CD4-positive, CD25-positive, alpha-beta regulatory T cell (primary cell): ENCODE measurements at places on chromosomes 12 and 14. TPM values are rescaled to one million over a fixed set of nuclear protein-coding genes. Genes with fewer than 3 reads are reported as not detected.

GRCh38 chr12:90008277-90008676 is 299.6 kb upstream of the ATP2B1 start:
- no peak for DNase-seq
- H3K4me1 ChIP-seq: no peaks in the 10 kb centered on the region
- H3K27me3 ChIP-seq: no peaks in the 10 kb centered on the region
- no peak overlapping the region for H3K4me3 ChIP-seq
- H3K27ac ChIP-seq: no peak overlapping the region
- no peaks in the 10 kb centered on the region for H3K36me3 ChIP-seq

- no peak overlapping the region for H3K27ac ChIP-seq
- no peaks in the 10 kb centered on the region for H3K27me3 ChIP-seq
Measured at GRCh38 chr12:11573880-11574279, 75.6 kb upstream of the ETV6 start.

DNA sequence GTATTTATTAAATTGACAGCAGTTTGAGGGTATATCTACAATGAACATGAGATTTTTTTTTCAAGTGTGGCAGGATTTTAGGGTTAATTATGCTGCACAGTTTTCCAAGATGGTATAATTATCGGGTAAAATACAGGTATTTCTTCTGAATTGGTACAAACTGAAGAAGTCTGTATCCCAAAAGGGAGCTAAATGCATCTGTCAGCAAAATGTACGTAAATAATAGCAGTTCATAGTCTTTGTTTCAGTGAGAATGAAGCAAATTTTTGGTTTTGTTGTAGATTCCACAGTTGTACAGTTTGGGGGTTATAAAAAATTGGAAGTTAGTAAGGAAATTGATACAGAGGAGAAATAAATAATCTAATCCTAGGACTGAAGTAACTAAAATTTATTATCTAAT is 63.3 kb downstream of the RAD52 start:
- H3K4me3 ChIP-seq: no peak overlapping the region
- no peaks in the 10 kb centered on the region for H3K4me1 ChIP-seq
- no peak overlapping the region for H3K27ac ChIP-seq
- no peak for DNase-seq
- H3K36me3 ChIP-seq: peaks cover 95% of the 10 kb centered on the region

The AKAP3 gene
- 1.5 TPM for total RNA-seq

- no peaks in the 10 kb centered on the region for H3K27me3 ChIP-seq
- H3K27ac ChIP-seq: no peak overlapping the region
- peaks cover 2% of the 10 kb centered on the region for H3K4me1 ChIP-seq
Measured at GRCh38 chr14:49992901-49993339, 100.0 kb downstream of the ARF6 start.

- H3K27me3 ChIP-seq: no peaks in the 10 kb centered on the region
- no peak for DNase-seq
- no peak overlapping the region for H3K27ac ChIP-seq
- H3K4me3 ChIP-seq: no peak overlapping the region
- no peaks in the 10 kb centered on the region for H3K36me3 ChIP-seq
Measured at GRCh38 chr12:63961048-63961447, 116.5 kb downstream of the SRGAP1 start.

DNA sequence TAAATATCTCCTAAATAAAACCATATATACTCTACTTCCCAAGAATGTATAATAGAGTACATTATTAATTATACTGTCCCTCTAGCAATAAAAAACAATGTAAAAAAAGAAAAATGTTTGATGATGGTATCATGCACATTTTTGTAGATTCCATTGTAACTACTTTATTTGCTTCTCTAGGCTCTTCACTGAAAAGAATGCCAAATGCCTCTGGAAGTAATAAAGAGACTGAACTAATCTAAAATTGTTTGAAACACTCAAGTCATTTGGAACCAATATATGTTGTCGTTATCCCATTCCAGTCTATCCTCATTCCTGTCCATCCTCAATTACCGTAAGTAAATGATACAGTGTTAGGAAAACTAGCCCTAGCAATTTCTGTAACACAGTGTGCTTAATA is 233.6 kb downstream of the C12orf50 start:
- no peaks in the 10 kb centered on the region for H3K36me3 ChIP-seq
- H3K27ac ChIP-seq: no peak overlapping the region
- no peaks in the 10 kb centered on the region for H3K27me3 ChIP-seq
- no peak for DNase-seq
- H3K4me3 ChIP-seq: no peak overlapping the region

- no peak for DNase-seq
- no peak overlapping the region for H3K27ac ChIP-seq
- H3K4me1 ChIP-seq: peaks cover 7% of the 10 kb centered on the region
- H3K4me3 ChIP-seq: no peak overlapping the region
Measured at GRCh38 chr12:48336564-48336963, 14.2 kb downstream of the ZNF641 start.

- H3K27me3 ChIP-seq: no peaks in the 10 kb centered on the region
- no peaks in the 10 kb centered on the region for H3K4me1 ChIP-seq
- no peak for DNase-seq
- no peak overlapping the region for H3K4me3 ChIP-seq
- no peaks in the 10 kb centered on the region for H3K36me3 ChIP-seq
- H3K27ac ChIP-seq: no peak overlapping the region
Measured at GRCh38 chr12:20220339-20220738, 148.0 kb upstream of the PDE3A start.

GRCh38 chr12:97267594-97268202 is 194.9 kb upstream of the RMST start:
- no peaks in the 10 kb centered on the region for H3K27me3 ChIP-seq
- no peak for DNase-seq
- no peaks in the 10 kb centered on the region for H3K36me3 ChIP-seq
- H3K27ac ChIP-seq: no peak overlapping the region
- no peaks in the 10 kb centered on the region for H3K4me1 ChIP-seq
- H3K4me3 ChIP-seq: no peak overlapping the region

DNA sequence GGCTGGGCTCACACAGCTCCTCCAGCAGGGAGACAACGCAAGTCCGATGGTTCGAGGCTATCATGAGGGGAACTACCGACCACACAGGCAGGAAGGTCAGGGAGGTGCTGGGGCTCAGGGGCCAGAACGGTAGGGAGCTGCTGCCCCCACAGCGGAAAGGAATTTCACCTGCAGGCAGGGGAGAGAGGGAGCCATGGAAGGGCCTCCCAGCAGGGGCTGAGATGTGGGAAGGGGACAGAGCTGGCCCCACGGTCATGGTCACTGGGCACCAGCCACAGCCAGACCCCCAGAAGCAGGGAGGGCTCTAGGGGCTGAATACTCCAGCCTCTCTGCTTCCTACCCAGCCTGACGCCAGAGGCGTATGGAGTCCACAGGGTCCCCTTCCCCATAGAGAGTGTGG is 103.1 kb downstream of the SCARB1 start:
- H3K27ac ChIP-seq: no peak overlapping the region
- no peaks in the 10 kb centered on the region for H3K36me3 ChIP-seq
- no peaks in the 10 kb centered on the region for H3K4me1 ChIP-seq
- DNase-seq: no peak

- H3K4me1 ChIP-seq: no peaks in the 10 kb centered on the region
- H3K36me3 ChIP-seq: peaks cover 27% of the 10 kb centered on the region
- H3K27ac ChIP-seq: no peak overlapping the region
- DNase-seq: peak; percentile 70
- no peak overlapping the region for H3K4me3 ChIP-seq
Measured at GRCh38 chr12:50174971-50175715, 8.0 kb upstream of the CERS5 start.

DNA sequence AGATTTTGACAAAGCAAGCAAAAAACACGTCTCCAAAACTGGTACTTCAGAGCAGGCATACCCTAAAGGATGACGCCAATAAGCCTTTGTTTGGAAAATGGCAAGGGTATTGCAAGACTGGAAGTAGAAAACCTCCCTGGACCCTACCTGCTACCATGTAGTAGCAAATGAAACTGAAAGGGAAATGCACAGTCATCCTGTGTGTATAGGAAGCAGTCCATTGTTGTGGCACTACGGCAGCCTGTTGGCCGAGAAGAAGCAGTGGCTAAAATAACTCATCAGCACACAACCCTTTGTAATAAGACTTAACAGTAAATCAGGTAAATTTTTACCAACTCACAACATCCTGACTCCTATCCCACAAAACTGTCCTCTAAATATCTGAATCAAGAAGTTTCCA is 386.4 kb downstream of the RGS6 start:
- H3K36me3 ChIP-seq: no peaks in the 10 kb centered on the region
- DNase-seq: no peak

The IAPP gene
- total RNA-seq: not detected

DNA sequence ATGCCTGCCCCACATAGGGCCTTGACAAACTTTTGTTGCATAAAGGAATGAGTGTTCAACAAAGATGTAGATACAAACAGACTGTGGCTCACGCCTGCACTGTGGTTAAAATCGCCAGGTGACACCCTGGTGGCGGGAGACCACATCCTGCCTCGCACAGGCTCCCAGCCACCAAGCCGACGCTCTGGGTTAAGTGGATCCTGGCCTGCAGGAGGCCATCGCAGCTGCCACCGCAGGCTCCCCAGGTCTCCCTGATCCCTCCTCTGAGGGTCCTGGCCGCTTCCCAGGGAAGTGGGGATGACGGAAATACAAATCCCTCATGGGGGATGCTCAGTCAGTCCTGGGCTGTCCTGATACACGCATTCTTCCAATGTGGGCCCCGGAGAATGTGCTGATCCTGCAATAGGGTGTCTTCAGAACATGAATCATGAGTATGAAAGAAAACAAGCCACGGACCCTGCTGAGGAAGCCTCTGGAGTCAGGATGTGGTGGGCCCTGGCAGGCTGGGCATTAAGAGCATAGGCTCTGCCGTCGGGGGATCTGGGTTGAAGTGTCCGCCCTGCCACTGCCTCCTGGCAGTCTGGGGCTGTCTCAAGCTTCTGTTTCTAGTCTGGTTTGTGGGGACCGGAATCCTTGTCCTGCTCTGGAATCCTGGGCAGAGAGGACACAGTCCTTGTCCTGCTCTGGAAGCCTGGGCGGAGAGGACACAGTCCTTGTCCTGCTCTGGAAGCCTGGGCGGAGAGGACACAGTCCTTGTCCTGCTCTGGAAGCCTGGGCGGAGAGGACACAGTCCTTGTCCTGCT is 53.5 kb upstream of the BEGAIN start:
- peaks cover 59% of the 10 kb centered on the region for H3K4me1 ChIP-seq
- H3K27ac ChIP-seq: peak overlapping the region; percentile 54
- H3K4me3 ChIP-seq: peak overlapping the region; percentile 51
- peak; percentile 77 for DNase-seq
- H3K36me3 ChIP-seq: no peaks in the 10 kb centered on the region
- H3K27me3 ChIP-seq: no peaks in the 10 kb centered on the region

GRCh38 chr12:91935296-91935695 is 210.3 kb downstream of the BTG1 start:
- no peaks in the 10 kb centered on the region for H3K27me3 ChIP-seq
- no peaks in the 10 kb centered on the region for H3K4me1 ChIP-seq
- DNase-seq: no peak
- H3K4me3 ChIP-seq: no peak overlapping the region

The ZDHHC22 gene
- total RNA-seq: not detected

- DNase-seq: no peak
- no peak overlapping the region for H3K4me3 ChIP-seq
- H3K27me3 ChIP-seq: no peaks in the 10 kb centered on the region
- no peak overlapping the region for H3K27ac ChIP-seq
Measured at GRCh38 chr14:70832561-70833305, 23.4 kb upstream of the MAP3K9 start.

DNA sequence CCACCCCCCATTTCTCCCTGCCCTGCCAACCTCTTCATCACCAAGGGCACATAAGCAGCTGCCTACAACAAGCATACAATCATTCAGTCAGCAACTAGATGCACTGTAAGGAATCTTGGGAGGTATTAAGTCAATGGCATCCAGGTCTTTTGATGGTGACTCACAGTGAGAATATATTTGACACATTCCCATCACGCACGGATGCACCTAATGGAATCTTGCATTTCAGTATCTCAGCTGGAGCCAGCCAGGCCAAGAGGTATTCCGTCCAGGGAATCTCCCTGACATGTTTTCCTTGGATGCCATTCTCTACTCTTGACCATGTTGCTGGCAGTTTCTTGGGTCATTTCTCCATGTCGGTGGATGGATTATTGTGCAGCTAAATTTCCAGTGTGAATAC is 73.9 kb upstream of the CAPRIN2 start:
- H3K4me1 ChIP-seq: no peaks in the 10 kb centered on the region
- no peak overlapping the region for H3K4me3 ChIP-seq
- H3K27me3 ChIP-seq: peaks cover 6% of the 10 kb centered on the region
- no peaks in the 10 kb centered on the region for H3K36me3 ChIP-seq
- no peak overlapping the region for H3K27ac ChIP-seq
- DNase-seq: no peak

GRCh38 chr14:86882818-86883217 is 1110.2 kb downstream of the GALC start:
- H3K4me1 ChIP-seq: no peaks in the 10 kb centered on the region
- no peak overlapping the region for H3K27ac ChIP-seq
- no peaks in the 10 kb centered on the region for H3K36me3 ChIP-seq
- H3K4me3 ChIP-seq: no peak overlapping the region

DNA sequence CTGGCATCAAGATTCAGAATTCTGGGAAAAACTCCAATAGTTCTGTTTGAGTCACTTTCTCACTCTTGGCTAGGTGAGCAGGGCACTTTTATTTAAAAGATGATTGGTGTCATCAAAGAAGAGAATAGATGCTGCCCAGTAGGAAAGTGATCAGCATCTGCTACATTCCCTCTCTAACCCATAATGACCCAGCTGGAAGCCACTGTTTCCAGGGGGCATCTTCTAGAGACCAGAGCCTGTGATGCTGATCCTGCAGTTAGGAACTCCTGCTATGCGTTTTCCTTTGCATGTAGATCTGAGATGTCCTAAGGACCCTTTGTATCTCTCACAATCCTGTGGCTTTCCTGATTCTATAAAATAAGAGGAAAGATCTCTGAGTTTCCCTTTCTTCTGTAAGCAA is 79.9 kb upstream of the TMTC1 start:
- DNase-seq: no peak
- no peak overlapping the region for H3K27ac ChIP-seq

- H3K27ac ChIP-seq: no peak overlapping the region
- DNase-seq: no peak
- no peak overlapping the region for H3K4me3 ChIP-seq
- no peaks in the 10 kb centered on the region for H3K27me3 ChIP-seq
Measured at GRCh38 chr12:32515137-32515873, 115.9 kb downstream of the FGD4 start.

DNA sequence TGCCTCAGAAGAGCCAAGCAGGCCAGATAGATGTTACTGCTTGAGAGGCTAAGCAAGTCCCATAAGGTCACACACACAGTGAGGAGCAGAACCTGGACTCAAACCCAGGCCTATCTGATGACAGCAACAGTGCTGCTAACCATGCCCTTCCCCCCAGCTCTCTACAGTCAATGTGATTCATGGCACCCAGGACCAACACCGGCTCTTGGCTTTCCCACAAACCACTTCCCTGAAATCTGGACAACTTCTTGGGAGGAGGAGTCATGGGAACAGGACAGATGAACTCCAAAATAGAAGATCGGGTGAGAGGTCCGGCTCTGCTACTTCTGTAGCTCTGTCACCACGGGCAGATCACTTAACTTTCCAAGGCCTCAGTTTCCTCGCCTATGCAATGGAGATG is 716 bp upstream of the PTGDR start:
- H3K27me3 ChIP-seq: peaks cover 29% of the 10 kb centered on the region
- H3K4me3 ChIP-seq: no peak overlapping the region
- H3K27ac ChIP-seq: no peak overlapping the region
- peaks cover 13% of the 10 kb centered on the region for H3K4me1 ChIP-seq

The RIPK3 gene
- 41.2 TPM for total RNA-seq

The TMEM19 gene
- total RNA-seq: 10.8 TPM

- no peak overlapping the region for H3K27ac ChIP-seq
- H3K4me1 ChIP-seq: no peaks in the 10 kb centered on the region
Measured at GRCh38 chr14:67859169-67859749, 39.7 kb downstream of the RAD51B start.

GRCh38 chr12:96520767-96521166 is 31.4 kb downstream of the CFAP54 start:
- peaks cover 6% of the 10 kb centered on the region for H3K4me1 ChIP-seq
- no peaks in the 10 kb centered on the region for H3K36me3 ChIP-seq
- no peaks in the 10 kb centered on the region for H3K27me3 ChIP-seq
- DNase-seq: no peak
- H3K4me3 ChIP-seq: no peak overlapping the region
- no peak overlapping the region for H3K27ac ChIP-seq

The GAS2L3 gene
- total RNA-seq: 0.12 TPM
